ENCODE measurements at places on chromosomes 6 and 20. TPM values are rescaled to one million over a fixed set of nuclear protein-coding genes. Genes with fewer than 3 reads are reported as not detected.

DNA sequence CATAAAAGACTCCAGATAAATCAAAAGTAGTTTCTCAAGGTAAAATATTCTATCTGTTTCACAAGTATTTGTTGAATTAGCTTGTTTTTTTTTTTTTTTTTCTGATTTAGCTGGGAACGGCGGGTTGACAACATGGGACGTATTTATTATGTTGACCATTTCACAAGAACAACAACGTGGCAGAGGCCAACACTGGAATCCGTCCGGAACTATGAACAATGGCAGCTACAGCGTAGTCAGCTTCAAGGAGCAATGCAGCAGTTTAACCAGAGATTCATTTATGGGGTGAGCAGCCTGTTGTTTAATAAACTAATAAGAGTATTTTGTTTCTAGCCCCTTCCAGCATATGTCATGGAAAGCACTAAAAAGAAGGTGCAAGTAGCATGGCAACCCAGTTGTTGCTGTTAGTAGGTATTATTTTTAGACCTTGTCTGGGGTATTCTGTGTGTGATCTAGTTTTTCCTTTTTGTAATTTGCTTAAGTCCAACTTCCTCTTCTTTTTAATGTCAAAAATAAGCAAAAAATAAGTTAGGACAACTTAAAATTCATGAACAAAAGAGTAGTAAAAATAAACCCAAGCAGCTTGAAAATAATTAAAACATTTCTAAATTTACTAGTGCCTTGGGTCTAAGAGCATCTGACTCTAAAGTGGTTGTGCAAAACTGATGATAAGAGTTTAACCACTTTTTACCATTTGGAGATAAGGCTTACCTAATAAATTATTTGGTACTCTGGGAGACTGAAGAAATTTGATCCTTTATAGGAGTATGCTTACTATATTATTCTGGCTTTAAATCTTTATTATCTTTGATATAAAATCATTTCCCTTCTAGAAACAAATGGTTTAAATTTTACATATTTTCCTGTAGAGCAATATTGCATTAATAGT is 70.8 kb upstream of the DYNLRB1 start:
- H3K36me3 ChIP-seq, result peaks cover 86% of the 10 kb centered on the region
- H3K4me1 ChIP-seq, result peaks cover 2% of the 10 kb centered on the region
- no peak overlapping the region for H3K4me3 ChIP-seq
- no peak overlapping the region for H3K27ac ChIP-seq

- H3K4me3 ChIP-seq, result no peak overlapping the region
- no peaks in the 10 kb centered on the region for H3K36me3 ChIP-seq
- no peak for DNase-seq
- H3K27me3 ChIP-seq, result peaks cover 7% of the 10 kb centered on the region
- H3K4me1 ChIP-seq, result no peaks in the 10 kb centered on the region
These were observed 130.7 kb downstream of the DLL1 start for GRCh38 chr6:170160031-170160627.

GRCh38 chr6:97203343-97203742 is 79.7 kb downstream of the MMS22L start:
- H3K27me3 ChIP-seq, result no peaks in the 10 kb centered on the region
- 0 out of 2 replicates have a peak, but pooled peaks cover 1% of the 10 kb centered on the region for H3K4me1 ChIP-seq
- H3K27ac ChIP-seq, result no peak overlapping the region

GRCh38 chr20:44698351-44698750 is 16.8 kb upstream of the CCN5 start:
- no peak for DNase-seq
- no peaks in the 10 kb centered on the region for H3K27me3 ChIP-seq
- H3K4me1 ChIP-seq, result peaks cover 50% of the 10 kb centered on the region

GRCh38 chr6:56575736-56576135 is 67.0 kb downstream of the DST start:
- H3K27ac ChIP-seq, result no peak overlapping the region
- peaks cover 71% of the 10 kb centered on the region for H3K36me3 ChIP-seq
- DNase-seq, result no peak
- no peak overlapping the region for H3K4me3 ChIP-seq

GRCh38 chr20:61500791-61501321 is 248.8 kb downstream of the CDH4 start:
- H3K27me3 ChIP-seq, result no peaks in the 10 kb centered on the region
- H3K4me3 ChIP-seq, result no peak overlapping the region
- H3K27ac ChIP-seq, result no peak overlapping the region
- H3K36me3 ChIP-seq, result no peaks in the 10 kb centered on the region
- DNase-seq, result peak; percentile 7

GRCh38 chr6:99887066-99887465 is 107.0 kb downstream of the MCHR2 start:
- H3K4me1 ChIP-seq, result no peaks in the 10 kb centered on the region
- DNase-seq, result no peak
- H3K4me3 ChIP-seq, result no peak overlapping the region
- H3K27me3 ChIP-seq, result peaks cover 7% of the 10 kb centered on the region

DNA sequence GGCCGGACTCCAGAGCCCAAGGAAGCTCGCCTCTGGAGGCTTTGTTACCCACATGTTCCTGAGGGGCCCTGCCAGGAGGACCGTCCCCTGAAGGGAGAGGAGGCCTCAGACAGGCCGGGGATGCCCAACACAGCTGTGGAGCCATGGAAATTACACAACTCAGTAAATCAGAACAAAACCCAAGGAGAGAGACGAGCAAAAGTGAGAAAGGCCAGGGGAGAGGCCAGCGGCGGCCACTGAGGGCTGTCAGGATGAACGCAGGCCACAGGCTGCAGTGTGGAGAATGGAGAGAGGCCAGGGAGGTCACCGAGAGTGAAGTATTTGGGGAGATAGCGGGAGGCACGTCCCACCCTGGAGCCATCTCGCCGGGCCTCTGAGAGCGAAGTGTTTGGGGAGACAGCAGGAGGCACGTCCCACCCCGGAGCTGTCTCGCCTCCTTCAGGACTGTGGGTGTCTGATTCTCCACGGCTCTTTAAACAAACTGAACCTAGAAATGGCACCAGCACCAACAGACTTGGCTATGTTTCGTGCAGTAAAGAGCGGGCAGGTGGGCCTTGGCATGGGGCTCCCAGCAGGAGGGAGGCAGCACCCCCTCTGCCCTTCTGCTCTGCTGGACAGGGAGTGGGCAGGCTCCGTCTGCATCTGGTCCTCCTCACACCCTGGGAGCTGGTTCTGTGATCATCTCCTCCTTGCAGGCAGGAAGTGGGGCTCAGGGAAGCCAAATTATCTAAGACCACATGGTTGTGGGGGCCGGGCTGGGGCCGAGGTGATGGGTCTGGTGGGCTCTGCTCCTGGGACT is 91.0 kb downstream of the YTHDF1 start:
- peaks cover 36% of the 10 kb centered on the region for H3K27me3 ChIP-seq
- DNase-seq, result no peak
- no peaks in the 10 kb centered on the region for H3K4me1 ChIP-seq
- no peaks in the 10 kb centered on the region for H3K36me3 ChIP-seq
- H3K4me3 ChIP-seq, result no peak overlapping the region
- H3K27ac ChIP-seq, result no peak overlapping the region

GRCh38 chr6:34484899-34485298 is 19.0 kb downstream of the PACSIN1 start:
- H3K4me1 ChIP-seq, result no peaks in the 10 kb centered on the region
- peaks cover 15% of the 10 kb centered on the region for H3K27me3 ChIP-seq
- H3K4me3 ChIP-seq, result no peak overlapping the region

DNA sequence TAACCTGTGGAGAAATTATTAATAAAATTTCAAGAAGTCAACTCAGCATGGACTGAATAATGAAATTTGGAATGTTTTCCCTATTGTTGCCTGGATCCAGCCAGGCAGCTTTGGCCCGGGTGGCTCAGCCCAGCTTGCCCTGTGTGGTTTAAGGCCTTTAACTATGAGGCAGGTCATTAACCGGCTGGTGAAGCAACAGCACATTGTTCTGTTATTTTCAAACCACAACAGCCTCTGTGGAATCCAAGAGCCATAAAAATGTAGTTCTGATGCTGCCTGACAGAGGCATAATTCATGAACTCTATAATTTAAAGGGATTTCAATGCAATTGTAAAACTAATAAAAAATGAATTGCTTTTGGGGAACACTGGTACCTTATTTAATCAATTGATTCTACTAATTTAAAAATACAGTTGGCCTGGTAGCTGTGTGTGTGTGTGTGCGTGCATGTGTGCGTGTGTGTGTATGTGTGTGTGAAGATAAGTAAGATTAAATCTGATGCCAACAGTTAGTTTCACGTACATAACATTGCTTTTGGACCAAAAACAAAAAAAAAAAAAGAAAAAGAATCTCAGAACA is 117.7 kb downstream of the RPS12 start:
- DNase-seq, result peak; percentile 92
- H3K36me3 ChIP-seq, result no peaks in the 10 kb centered on the region
- H3K4me3 ChIP-seq, result no peak overlapping the region
- H3K27ac ChIP-seq, result no peak overlapping the region

GRCh38 chr20:62212299-62212698 is 7.8 kb downstream of the HRH3 start:
- H3K27me3 ChIP-seq, result no peaks in the 10 kb centered on the region
- H3K4me3 ChIP-seq, result no peak overlapping the region
- H3K4me1 ChIP-seq, result no peaks in the 10 kb centered on the region
- DNase-seq, result no peak
- no peak overlapping the region for H3K27ac ChIP-seq

- peaks cover 12% of the 10 kb centered on the region for H3K4me1 ChIP-seq
- H3K27me3 ChIP-seq, result peaks cover 46% of the 10 kb centered on the region
- DNase-seq, result peak; percentile 74
- H3K36me3 ChIP-seq, result no peaks in the 10 kb centered on the region
- no peak overlapping the region for H3K27ac ChIP-seq
- no peak overlapping the region for H3K4me3 ChIP-seq
These were observed 42.6 kb upstream of the ZNFX1 start for GRCh38 chr20:49320460-49320859.

DNA sequence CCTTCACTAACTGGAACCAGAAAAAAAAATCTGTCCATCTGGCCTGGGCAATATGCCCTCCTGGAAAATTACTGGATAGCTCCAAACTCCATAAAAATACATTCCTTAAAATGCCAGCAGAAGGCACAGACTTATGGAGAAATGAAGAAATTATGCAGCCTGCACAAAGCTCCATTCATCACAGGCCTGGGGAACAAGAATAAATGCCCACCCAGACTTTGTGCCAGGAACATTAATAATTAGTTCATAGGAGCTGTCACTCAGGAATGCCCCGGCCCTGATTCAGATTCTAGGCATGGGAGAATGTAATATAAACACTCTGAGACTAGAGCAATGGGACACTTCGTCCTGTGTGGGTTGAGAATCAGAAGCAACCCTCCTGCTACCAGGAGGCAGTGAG is 199.3 kb downstream of the OTOR start:
- H3K4me3 ChIP-seq, result no peak overlapping the region
- peak; percentile 7 for DNase-seq
- H3K27me3 ChIP-seq, result 0 out of 2 replicates have a peak, but pooled peaks cover 4% of the 10 kb centered on the region
- H3K36me3 ChIP-seq, result no peaks in the 10 kb centered on the region
- no peak overlapping the region for H3K27ac ChIP-seq

DNA sequence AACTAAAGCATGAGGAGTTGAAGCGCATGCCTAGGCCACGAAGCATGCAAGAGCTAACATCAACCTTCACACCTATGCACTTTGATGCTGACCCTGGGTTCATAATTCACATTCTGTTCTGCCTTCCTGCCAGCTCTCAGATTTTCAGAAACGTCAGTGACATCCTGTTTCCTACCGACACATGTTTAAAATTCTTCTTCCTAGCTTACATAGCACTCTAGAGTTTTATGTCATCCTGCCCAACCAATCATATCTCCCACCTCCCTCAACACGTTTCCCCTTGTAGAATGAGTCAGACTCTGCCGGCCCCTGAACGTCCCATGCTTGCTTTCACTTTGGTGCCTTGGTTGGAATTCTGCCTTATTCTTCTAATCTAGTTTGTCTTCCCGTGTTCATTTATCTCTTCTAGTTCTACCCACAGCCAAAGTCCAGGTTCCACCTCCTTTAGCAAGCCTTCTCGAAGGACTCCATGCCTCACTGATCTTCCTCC is 97.2 kb upstream of the MAP7 start:
- no peak overlapping the region for H3K4me3 ChIP-seq
- no peaks in the 10 kb centered on the region for H3K36me3 ChIP-seq
- H3K27ac ChIP-seq, result no peak overlapping the region
- peaks cover 23% of the 10 kb centered on the region for H3K4me1 ChIP-seq

- H3K27me3 ChIP-seq, result no peaks in the 10 kb centered on the region
- H3K36me3 ChIP-seq, result no peaks in the 10 kb centered on the region
- H3K4me3 ChIP-seq, result no peak overlapping the region
- H3K4me1 ChIP-seq, result peaks cover 29% of the 10 kb centered on the region
These were observed 67.2 kb downstream of the UTRN start for GRCh38 chr6:144352331-144352730.

- H3K27me3 ChIP-seq, result no peaks in the 10 kb centered on the region
- H3K4me1 ChIP-seq, result peaks cover 9% of the 10 kb centered on the region
- peak; percentile 64 for DNase-seq
- H3K27ac ChIP-seq, result no peak overlapping the region
These were observed 63.1 kb downstream of the TTI1 start for GRCh38 chr20:37969949-37970855.

- DNase-seq, result peak; percentile 89
- H3K36me3 ChIP-seq, result no peaks in the 10 kb centered on the region
- peak overlapping the region; percentile 96 for H3K27ac ChIP-seq
- no peaks in the 10 kb centered on the region for H3K27me3 ChIP-seq
- peak overlapping the region; percentile 85 for H3K4me3 ChIP-seq
- H3K4me1 ChIP-seq, result peaks cover 16% of the 10 kb centered on the region
These were observed 824 bp upstream of the TBCC start for GRCh38 chr6:42746463-42747391.

- no peak overlapping the region for H3K4me3 ChIP-seq
- peaks cover 7% of the 10 kb centered on the region for H3K27me3 ChIP-seq
- no peak overlapping the region for H3K27ac ChIP-seq
- H3K4me1 ChIP-seq, result no peaks in the 10 kb centered on the region
These were observed 19.2 kb upstream of the HAO1 start for GRCh38 chr20:7959484-7959883.

GRCh38 chr6:108653949-108654348 is 93.2 kb downstream of the FOXO3 start:
- H3K27me3 ChIP-seq, result no peaks in the 10 kb centered on the region
- peak overlapping the region; percentile 3 for H3K27ac ChIP-seq
- H3K36me3 ChIP-seq, result no peaks in the 10 kb centered on the region
- peaks cover 79% of the 10 kb centered on the region for H3K4me1 ChIP-seq
- H3K4me3 ChIP-seq, result no peak overlapping the region

- H3K27me3 ChIP-seq, result no peaks in the 10 kb centered on the region
- H3K4me1 ChIP-seq, result peaks cover 7% of the 10 kb centered on the region
- no peaks in the 10 kb centered on the region for H3K36me3 ChIP-seq
These were observed 113.6 kb downstream of the FLRT3 start for GRCh38 chr20:14223806-14224205.

GRCh38 chr6:111761783-111762312 is 111.4 kb downstream of the FYN start:
- no peak overlapping the region for H3K4me3 ChIP-seq
- H3K27me3 ChIP-seq, result no peaks in the 10 kb centered on the region
- no peaks in the 10 kb centered on the region for H3K36me3 ChIP-seq
- DNase-seq, result no peak
- no peak overlapping the region for H3K27ac ChIP-seq
- peaks cover 58% of the 10 kb centered on the region for H3K4me1 ChIP-seq

The SOX18 gene
- not detected for total RNA-seq

The BTNL2 gene
- not detected for total RNA-seq

The SYNDIG1 gene
- 2.6 TPM for total RNA-seq

The FAM184A gene
- total RNA-seq, result not detected

The CALHM4 gene
- not detected for total RNA-seq

The NINL gene
- 10.2 TPM for total RNA-seq

Data from GM23248 (cell line).